ENCODE measurements at places on chromosomes 7 and 10.
A peak's percentile ranks its signal among the peaks of the same experiment; 100 is the strongest.

- DNase-seq: no peak
These were observed 41.9 kb downstream of the CDK1 start for GRCh38 chr10:60820093-60820754.

GRCh38 chr7:35355911-35356310, 102.0 kb upstream of the TBX20 start:
- no peak for DNase-seq

GRCh38 chr7:94243066-94243711, 151.5 kb upstream of the COL1A2 start:
- DNase-seq: no peak

GRCh38 chr7:75534727-75535307, 42.7 kb downstream of the SPDYE5 start:
- DNase-seq: peak; percentile 46

DNA sequence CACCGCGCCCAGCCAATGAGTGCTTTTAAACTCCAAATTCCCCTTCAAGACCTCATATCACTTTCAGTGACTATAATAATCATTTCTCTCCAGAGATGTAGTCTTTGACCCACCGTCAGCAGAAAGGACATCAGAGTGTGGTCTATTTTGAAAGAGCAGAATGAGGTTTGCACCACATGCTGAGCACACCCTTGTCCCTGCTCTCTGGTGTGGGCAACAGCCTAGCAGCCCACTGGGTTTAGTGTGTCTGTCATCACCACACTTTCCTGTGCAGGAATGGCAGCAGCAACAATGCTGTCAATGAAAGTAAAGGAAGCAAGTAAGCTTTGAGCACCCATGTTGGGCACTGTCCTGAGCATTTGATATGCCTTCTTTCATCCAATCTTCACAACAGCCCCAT, 122.4 kb downstream of the PLXNA4 start:
- no peak for DNase-seq

GRCh38 chr7:112006071-112006470, 200.1 kb downstream of the DOCK4 start:
- DNase-seq: no peak

DNA sequence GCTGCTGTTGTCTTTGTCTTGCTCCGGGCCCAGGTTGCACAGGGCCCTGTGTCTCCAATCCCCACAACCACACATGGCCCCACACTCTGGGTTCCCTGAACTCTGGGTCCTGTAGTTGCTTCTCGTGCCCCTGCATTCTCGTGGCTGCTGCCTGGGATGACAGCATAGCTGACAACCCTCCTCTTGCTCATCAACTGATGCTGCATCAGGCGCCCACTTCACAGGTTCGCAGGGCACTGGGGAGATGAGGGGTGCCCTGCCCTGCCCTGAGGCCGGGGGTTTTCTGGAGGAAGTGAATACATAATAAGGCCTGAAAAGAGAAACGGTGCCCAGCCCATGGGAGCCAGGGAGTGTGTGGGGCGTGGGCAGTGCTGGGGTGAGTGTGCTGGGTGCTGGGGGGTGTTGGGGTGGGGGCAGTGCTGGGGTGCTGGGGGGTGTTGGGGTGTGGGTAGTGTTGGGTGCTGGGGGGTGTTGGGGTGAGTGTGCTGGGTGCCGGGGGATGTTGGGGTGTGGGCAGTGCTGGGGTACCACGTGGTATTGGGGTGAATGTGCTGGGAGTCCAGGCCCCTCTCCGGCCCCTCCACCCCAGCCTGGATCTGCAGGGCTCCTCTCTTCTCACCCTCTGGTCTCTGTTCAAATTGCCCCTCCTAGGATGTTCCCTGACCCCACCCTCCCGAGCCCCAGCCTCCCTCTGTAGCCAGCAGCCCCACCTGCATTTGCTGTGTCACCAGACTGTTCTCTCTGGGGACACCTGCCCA, 2.0 kb upstream of the MTG1 start:
- DNase-seq: no peak

DNA sequence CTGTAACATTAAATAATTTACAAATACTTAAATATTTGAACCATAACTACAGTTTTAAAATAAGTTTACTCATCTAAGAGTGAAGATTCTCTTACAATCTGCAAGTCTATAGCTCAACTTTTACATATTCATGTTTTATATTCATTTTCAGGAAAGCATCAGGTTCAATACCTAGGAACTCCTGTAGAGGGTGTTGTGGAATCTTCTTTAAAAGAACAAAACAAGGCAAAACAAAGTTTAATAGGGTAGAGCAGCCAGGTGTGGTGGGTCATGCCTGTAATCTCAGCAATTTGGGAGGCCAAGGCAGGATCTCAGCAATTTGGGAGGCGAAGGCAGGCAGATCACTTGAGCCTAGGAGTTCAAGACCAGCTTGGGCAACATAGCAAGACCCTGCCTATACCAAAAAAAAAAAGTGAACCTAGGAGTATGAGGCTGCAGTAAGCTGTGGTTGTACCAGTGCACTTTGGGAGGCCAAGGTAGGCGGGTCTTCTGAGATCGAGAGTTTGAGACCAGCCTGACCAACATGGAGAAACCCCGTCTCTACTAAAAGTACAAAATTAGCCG, 45.1 kb downstream of the ST8SIA6 start:
- DNase-seq: no peak

DNA sequence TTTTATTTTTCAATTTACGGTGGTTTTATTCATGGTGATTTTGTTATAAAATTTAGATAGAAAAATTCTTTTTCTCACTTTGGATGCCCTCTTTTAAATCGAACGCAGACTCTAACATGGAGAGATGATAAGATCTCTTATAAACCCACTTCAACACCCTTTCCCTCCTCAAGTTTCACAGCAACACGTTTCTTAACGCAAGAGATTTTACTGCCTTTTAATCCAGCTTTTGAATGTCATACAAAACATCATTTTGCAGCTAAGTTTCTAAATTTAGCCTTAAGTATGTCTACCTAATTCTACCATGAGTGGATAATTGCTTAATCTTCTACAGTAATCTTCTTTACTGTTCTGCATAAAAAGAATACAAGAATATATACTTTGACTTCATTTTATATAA, 70.0 kb downstream of the SEMA3C start:
- DNase-seq: no peak

GRCh38 chr7:5797716-5798115, 16.3 kb upstream of the RNF216 start:
- DNase-seq: no peak

- no peak for DNase-seq
These were observed 466.1 kb downstream of the PTPRN2 start for GRCh38 chr7:158121441-158122045.

DNA sequence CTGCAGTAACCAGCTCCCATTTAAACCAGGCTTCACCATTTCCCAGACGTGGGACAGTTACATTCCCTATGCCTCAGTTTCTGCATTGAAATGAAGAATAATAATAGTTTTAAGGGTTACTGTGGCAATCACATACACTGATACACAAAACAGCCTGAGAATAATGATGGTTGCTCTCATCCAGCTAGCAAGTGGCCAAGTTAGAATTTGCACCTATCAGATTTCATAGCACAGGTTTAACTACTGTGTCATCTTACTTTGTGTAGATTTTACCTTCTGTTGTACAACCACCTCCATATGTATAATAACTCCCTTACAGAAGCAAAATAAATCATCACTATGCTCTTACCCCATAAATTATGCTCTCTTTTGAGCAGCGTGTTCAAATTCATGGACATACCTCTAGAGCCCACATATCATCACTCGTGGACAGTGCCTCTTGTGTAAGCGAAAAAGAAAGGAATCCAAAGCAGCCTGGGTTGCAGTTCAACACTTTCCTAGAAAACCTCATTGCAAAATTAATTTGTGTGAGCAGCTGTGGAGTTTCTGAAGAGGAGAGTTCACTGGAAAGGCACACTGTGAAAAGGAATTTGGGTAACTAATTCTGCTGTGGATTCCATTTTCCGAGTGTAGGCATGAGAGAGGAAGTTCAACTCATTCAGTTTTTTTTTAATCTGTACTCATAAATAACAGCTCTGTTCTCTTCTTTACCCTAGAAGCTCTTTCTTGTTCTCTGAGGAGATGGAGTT, 492.5 kb downstream of the ARL4A start:
- DNase-seq: no peak

- no peak for DNase-seq
These were observed 167.4 kb downstream of the SKAP2 start for GRCh38 chr7:26696978-26697377.

GRCh38 chr7:139720705-139721231, 57.0 kb downstream of the HIPK2 start:
- DNase-seq: no peak

GRCh38 chr10:71086439-71087080, 125.8 kb upstream of the UNC5B start:
- no peak for DNase-seq

GRCh38 chr10:2772816-2773631, 294.3 kb upstream of the PFKP start:
- DNase-seq: no peak

- no peak for DNase-seq
These were observed 120.8 kb upstream of the NANOS1 start for GRCh38 chr10:118908557-118909256.

GRCh38 chr10:118259288-118259906, 82.7 kb downstream of the FAM204A start:
- no peak for DNase-seq

GRCh38 chr10:59077855-59078254, 98.6 kb upstream of the PHYHIPL start:
- no peak for DNase-seq

GRCh38 chr7:88111140-88111743, 108.6 kb downstream of the SRI start:
- peak; percentile 17 for DNase-seq

GRCh38 chr10:133399123-133399601, 5.2 kb downstream of the MTG1 start:
- DNase-seq: no peak

- DNase-seq: no peak
These were observed 4.5 kb upstream of the CYTH3 start for GRCh38 chr7:6276911-6277408.
